ENCODE measurements at places on chromosomes 1 and 21.

GRCh38 chr1:218702775-218703174 is 357.6 kb downstream of the TGFB2 start:
- no peak for DNase-seq

DNA sequence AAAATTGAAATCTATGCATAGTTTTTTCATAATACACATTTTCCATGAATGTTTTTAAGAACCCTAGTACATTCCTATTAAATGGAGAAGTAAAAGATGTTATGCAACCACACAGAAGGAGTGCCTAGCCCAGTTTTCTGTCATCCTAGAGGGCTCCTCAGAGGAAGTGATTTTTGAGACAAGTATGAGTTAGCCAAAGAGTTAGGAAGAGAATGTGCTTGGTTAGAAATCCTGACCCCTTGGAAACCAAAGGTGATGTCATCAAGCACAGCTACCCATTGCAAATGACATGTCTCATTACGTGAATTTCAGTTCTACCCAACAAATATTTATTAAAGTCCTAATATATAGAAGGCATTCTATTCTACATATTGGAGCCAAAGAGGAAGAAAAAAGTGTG is 88.9 kb upstream of the TNFSF4 start:
- DNase-seq, result no peak

GRCh38 chr1:243343970-243344937 is 88.4 kb downstream of the SDCCAG8 start:
- DNase-seq, result no peak

GRCh38 chr1:243850202-243850451 is at the start of gene AKT3:
TSS of gene AKT3 (minus strand) at chr1:243850243. CDS start at chr1:243843170, 7,073 bp downstream.
- DNase-seq, result no peak

- no peak for DNase-seq
These were observed 468.7 kb upstream of the B3GALT2 start for GRCh38 chr1:193654951-193655735.

DNA sequence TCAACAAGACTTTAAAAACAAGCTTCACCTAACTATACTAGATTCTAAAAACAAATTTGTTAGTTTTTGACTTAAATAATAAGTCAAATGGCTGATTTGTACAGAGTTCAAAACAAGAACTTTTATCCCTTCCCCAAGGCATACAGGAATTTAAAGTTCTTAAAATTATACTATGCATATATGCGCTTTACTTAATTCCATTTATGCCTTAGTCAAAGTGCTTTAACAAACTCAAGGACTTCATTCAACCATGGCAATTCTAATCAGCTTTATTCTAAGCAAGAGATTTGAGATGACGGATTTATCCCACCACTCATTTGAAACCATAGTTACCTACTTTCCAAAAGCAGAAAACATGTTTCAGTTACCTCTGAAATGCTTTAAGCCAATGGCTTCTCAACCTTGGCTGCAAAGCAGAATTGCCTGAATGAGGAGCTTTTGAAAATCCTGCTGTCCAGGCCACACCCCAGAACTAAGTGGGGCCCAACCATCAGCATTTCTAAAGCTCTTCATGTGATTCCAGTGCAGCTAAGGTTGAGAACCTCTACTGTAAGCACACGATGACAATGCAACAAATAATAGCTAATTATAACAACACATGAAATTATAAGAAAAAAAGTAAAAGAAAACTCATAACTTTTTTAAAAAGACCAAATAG is 44.6 kb downstream of the TTLL7 start:
- no peak for DNase-seq

- DNase-seq, result no peak
These were observed 16.6 kb downstream of the NPL start for GRCh38 chr1:182806015-182806678.

- DNase-seq, result no peak
These were observed 12.7 kb upstream of the SDHB start for GRCh38 chr1:17066361-17067068.

DNA sequence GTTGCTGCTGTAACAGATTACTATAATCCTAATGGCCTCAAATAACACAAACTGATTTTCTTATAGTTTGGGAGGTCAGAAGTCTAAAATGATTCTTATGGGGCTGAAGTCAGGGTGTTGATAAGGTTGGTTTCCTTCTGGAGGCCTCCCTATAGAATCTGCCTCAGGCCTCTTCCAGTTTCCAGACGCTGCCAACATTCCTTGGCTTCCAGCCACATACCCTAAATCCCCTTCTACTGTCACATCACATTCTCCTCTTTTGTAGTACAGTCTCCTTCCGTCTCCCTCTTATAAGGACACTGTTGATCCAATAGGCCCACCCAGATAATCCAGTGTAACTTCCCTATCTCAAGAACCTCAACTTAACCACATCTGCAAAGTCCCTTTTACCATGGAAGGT is 145.3 kb upstream of the NCAM2 start:
- no peak for DNase-seq

DNA sequence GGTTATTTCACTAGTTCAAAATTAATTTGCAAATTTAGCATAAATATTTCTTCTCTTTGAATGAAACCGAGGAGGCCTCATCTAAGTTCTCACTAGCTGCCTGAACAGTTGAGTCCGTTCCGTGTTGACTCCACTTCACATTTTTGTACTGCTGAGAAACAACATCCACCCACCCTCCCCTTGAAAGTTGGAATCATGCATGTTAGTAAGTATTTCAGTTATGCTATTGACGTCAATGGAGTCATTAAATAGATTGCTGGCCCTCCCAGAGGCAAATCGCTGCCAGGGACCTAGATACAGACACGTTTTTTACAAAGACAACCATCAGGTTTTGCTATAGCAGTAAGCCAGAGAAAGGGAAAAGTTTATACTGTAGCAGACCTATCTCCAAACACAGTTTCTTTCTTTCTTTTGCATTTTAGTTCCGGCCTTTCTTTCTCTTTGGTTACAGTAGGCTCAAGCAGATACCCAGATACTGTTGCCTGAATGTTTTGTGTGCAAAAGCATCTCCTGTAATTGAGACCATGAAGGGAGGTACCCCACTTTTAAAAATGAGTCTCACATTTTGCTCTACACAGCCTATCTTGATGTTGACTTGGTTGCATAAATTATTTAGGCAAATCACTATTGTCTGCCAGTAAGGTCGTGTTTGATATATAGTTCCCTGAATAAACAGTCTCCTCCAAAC is 262.6 kb upstream of the SGIP1 start:
- DNase-seq, result no peak

- no peak for DNase-seq
These were observed 303.8 kb upstream of the LRRC7 start for GRCh38 chr1:69263921-69264391.

- no peak for DNase-seq
These were observed 11.3 kb downstream of the THEM4 start for GRCh38 chr1:151897991-151898431.

- no peak for DNase-seq
These were observed 56.8 kb upstream of the IRF2BP2 start for GRCh38 chr1:234666761-234667160.

DNA sequence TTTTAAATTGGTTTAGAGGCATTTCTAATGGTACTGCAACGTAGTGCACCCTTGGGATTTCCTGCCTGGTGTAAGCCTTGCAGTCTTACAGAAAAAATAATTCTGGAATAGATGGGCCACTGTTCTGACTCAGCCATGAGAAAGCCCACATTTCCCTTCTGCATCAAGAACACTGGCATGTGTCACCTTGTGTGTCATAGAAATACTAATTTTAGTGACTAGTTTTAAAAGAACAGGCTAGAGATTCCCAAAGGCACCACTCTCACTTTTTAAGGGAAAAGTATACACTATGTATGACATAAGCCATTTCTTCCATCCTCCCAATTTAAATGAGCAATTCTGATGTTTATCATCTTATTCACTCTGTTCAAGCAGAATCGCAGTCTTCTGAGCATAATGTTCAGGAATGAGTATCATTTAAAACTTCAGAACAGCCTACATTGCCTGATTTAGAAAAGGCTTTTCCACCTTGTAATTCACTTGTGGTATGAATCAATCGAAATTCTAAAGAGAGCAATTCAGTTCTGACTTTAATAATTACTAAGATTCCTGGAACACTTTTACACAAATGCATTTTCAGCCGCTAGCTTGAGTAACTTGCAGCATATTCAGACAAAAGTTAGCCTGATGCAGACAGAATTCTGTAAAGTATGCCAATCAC is 18.8 kb downstream of the RGS13 start:
- DNase-seq, result no peak

DNA sequence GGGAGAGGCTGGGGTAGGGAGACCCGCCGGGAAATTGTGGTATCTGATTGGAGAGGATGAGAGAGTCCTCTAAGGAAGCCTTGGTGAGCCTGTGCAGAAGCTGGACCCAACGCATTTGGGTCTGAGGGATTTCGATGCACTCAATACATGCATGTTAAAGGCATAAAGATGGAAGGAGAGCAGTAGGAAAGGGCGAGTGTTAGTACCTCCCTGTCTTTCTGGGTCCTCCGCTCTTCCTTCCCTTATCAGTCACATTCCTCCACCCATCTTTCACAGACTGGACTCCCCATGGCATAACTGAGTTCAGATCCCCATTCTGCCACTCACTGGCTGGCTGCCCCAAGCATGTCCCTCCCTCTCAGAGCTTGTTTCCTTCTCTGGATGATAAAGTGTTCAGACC is 7.3 kb downstream of the RGS16 start:
- DNase-seq, result no peak

DNA sequence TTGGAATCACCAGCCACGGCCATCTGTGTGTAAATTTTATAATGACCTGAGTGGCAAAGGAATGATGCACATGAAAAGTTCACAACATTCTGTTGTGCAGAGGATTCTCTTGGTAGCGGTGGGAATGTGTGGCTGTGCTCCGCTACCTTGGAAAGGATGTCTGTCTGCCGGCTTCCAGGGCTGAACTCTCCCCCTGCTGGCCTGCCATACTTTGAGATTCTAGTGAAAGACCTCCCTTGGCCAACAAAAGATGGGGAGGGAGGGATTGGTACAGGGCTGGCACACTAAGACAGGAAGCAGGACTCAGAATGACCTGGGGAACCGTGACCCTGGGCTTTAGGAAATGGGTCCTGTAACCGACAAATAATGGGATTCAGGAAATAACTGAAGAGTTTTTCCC is 194.5 kb upstream of the PLD5 start:
- no peak for DNase-seq

DNA sequence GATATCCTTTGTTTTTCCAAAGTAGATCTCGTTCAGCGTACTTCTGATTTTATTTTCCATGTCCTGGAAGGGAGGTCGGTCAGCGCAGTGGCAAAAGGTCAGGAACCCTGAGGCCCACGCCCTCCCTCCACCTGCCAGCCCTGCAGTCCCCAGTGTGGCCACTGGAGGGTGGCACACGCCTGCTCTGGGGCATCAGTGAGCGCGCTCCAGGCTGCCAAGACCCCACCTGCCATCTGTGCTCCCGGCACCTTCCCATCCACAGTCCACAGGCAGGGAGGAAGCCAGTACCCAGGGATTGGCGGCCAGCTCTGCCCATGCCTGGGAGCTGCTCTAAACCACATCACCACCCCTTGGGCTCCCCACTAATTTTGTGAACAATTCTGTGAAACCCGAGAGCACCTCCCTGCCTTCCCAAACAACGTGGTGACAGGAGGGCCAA is 32.3 kb downstream of the SLC66A1 start:
- peak; percentile 17 for DNase-seq

DNA sequence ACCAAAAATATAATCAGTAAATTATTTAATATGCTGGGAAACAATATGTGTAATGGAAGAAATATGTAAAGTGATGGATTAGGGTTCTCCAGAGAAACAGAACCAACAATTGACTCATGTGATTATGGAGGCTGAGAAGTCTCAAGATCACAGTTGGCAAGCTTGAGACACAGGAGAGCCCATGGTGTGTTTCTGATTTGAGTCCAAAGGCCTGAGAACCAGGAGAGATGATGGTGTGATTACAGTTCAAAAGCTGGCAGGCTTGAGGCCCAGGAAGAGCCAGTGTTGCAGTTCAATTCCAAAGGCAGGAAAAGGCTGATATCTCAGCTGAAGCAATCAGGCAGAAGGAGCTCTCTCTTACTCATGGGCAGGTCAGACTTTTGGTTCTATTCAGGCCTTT is 138.8 kb upstream of the NBPF11 start:
- no peak for DNase-seq

DNA sequence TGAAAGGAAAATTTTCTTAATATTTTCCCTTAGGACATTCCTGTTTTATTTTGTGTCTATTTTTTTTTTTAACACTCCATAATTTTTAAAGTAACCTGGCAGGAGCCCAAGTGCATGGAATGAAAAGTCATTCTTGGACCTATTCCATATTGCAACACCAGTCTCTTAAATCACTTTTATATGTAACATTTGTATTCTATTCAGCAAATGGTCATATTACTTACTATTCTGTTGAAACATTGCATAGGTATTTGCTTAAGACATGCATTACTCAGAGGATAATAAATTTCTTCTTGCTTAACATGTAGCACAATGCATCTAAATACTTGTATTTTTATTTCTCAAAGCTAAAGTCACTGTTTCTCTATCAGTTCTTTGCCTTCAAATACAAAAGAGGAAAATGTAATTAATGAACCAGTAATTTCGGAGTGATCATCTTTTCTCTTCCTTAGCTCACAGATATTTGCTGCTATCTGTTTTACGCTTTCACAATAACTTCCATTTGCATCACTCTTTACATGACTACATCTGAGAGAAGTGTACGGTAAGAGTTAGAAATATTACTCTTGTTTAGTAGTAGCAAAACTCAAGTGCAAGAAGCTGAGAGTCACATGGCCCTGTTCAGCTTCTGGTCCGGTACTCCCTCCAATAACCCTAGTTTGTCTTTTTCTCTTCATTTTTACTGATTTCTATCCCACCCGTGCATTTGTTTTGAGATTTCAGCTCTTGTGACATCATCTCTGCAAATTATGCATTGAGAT is 394.8 kb downstream of the USP25 start:
- DNase-seq, result no peak

DNA sequence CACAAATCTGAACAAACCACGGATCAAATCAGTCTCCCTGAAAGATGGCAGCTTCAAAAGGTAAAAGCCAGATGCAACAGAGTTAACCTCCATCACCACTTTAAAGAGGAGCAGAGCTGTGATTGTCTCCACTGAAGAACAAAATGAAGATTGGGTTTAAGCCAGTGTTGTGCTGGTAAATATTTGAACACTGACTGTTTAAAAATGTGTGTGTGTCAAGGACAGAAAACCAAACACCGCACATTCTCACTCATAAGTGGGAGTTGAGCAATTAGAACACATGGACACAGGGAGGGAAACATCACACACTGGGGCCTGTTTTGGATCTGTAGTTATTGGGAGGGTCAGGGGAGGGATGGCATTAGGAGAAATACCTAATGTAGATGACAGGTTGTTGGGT is 83.9 kb downstream of the ST6GALNAC5 start:
- no peak for DNase-seq

DNA sequence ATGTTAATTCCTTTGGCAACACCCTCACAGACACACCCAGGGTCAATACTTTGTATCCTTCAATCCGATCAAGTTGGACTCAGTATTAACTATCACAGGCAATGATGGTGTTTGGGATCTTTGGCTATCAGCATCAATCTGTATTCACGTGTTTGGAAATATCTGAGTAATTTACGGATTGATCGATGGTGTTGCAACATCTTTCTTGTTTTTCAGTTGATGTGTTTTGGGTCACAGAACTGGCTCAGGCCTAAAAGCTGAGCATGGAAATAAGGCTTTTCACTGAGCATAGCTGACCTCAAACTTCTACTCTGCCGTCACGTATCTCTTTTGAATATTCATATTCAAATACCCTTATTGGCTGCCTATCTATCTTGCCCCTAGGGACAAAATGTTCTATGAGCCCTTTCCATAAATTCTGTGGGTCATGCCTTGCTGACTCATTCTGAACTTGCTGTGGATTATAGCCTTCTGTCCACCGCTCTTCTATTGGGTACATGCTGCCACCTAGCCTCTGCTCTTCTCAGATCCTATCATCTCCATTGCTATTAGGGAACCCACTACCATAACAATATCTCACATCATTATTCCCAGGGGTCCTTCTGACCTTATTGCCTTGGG is 156.0 kb downstream of the PDE4B start:
- DNase-seq, result no peak
